ENCODE measurements at places on chromosomes 16 and 17.

DNA sequence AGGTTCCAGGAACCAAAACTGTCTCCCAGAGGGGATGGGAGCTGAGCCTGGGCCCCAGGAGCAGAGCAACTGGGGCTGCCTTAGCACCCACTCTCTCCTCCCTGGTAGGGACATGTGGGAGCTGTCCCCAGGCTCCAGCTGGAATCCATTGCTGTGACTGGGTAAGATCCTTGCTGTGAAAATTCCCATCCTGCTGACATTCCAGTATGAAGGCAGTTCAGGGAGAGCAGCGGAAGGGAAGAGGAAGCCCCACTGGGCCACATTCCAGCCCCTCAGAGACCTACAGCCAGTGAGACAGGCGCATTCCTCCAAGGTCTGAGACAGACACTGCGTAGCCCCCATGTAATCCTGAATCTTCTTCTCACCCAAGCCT lies 24.2 kb downstream of the MYO18A start:
- no peak for DNase-seq

GRCh38 chr17:19017804-19018599 lies 13.4 kb upstream of the FAM83G start:
- no peak for DNase-seq

DNA sequence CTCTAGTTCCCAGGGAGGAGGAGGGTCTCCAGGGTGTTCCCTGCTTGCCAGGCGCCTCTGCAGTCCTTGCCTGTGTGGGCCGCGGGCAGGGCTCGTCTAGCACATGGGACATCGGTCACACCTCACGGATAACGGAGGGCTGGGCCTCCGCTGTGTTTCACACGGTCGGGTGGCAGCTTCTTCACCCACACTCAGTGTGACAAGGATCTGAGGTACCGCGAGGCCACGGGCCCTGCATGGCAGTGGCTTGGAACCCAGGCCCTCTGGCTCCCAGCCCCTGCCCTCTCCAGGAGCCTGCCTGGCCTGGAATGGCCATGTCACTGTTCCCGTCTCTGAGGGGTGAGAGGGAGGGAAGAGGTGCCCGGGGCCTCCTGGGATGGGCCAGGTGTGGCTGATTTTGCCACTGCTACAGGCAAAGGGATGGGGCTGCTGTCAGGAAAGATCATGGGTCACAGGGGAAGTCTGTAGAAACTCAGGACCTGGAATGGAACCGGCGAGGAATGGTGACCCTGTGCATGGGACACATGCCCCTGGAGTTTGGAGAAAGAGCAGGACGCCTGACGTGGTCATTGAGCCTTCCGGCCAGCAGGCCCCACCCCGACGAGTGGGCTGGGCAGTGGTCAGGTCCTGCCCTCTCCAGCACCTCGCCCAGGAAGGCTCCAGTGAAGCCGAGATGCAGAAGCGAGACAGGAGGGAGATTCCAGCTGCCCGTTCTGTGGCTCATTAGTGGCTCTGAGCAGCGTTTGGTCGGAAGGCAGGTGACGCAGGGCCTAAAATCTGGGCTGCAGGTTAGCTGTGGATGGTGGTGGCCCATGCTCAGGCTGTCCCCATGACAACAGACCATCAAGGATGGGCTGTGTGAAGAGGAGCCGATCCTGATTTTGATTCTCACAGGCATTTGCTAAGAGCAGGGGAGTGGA lies 76.5 kb upstream of the GSE1 start:
- DNase-seq: no peak

GRCh38 chr17:80725517-80725916 lies 180.9 kb downstream of the RPTOR start:
- no peak for DNase-seq

DNA sequence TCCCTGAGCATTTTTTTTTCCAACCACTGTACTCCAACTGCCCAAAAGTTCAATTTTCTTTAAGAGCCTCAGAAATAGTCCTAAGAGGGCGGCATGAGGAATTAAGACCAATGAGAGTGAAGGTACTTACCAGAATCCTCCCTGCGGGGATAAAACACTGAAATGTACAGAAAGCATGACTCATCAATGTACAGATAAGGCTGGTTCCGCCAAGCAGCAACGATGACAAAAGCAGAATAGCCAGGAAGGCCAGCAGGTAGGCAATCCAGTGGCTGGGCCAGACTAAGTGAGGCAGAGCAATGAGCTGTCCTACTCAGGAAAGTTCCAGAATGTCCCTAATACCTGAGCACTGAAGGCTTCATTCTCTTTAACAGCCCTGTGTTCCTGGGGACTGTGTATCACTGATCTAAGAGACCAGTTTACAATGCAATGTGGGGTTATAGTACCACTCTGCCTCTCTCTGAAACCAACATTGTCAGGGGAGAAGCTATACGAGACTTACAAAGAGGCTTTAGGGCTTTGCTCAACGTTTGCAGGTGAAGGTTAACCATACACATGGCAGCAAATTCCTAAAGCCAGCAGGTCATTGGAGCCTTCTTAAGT lies 11.0 kb upstream of the GPR139 start:
- DNase-seq: no peak

DNA sequence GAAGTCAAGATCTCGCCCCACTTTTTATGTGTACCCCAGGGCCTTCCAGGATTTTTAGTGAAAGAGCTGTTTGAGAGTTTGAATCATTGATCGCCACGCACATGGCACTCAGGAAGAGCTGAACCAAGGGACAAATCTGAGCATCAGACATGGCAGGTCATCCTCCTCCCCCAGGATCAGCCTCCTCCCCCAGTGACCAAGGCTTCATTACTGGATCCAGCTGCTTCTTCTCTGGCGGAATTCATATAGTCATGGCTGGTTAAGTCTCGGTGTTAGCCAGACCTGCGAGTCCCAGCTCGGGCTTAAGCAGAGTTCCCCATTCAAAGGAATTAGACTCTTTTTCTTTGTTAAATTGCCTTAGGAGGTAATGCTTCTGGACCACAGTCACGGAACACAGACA lies 32.5 kb downstream of the CDRT4 start:
- DNase-seq: no peak

- no peak for DNase-seq
Observed at GRCh38 chr17:70810609-70811008, 641.3 kb downstream of the KCNJ2 start.

DNA sequence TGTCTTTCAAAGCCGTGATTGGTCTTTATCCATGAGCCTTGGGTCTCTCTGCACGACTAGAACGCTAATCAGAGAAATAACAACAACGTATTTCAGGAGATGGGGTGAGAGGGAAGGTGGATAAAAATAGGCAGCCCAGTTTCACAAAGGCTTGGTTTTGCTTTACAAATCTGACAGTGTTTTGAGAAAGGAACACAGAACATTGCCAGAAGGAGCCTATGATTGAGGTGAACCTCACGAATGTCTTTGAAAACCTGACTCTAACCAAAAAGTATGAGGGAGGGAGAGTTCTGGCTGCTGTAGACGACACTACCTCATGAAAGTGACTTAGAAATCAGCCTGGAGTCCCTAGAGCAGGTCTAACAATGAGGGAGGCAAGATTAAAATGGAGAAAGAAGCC lies 38.0 kb upstream of the NOL11 start:
- no peak for DNase-seq

DNA sequence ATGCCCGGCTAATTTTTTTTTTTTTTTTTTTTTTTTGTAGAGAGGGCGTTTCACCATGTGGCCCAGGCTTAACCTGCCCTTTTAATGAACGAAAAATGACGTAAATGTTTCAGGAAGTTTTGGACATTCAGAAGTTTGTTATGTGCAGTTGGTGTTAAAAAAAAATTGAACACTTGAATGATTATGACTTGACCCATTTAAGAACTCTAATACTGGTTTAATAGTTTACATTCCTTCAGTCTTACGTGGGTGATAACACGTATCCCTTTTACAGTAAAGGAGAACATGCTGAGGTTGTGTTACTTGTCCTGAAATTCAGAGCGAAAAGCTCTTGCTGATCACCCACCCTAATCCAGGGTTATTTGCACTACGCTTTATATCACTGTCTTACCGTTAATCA lies 1.7 kb downstream of the MLYCD start:
- no peak for DNase-seq

DNA sequence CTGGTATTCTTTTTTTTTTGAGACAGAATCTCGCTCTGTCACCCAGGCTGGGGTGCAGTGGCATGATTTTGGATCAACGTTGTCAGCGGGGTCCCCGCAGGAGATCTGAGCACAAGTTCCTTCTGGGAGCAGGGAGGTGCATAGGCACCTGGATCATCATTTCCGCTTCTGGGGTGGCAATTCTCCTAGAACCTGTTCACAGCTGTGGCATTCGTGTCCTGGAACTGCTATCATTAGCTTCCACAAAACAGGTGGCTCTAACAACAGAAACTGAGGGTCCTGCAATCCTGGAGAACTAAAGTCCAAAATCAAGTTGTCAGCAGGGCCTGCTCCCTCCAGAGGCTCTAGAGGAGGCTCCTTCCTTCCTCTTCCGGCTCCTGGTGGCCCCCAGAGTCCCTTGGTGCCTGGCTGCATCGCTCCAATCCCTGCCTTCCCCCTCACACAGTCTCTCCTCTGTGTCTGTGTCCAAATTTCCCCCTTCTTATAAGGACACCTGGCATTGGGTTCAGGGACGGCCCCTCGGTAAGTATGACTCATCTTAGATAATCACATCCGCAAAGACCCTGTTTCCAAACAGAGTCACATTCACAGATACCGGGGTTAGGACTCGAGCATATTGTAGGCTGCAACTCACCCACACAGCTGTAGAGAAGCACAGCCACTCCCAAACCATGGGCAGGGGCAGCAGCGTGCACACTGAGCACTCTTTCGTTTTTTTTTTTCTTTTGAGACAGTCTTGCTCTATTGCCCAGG lies 43.5 kb upstream of the KLHDC4 start:
- no peak for DNase-seq

- no peak for DNase-seq
Observed at GRCh38 chr17:57586742-57587141, 158.4 kb downstream of the CCDC182 start.

- no peak for DNase-seq
Observed at GRCh38 chr16:69100071-69100691, 5.3 kb upstream of the HAS3 start.

DNA sequence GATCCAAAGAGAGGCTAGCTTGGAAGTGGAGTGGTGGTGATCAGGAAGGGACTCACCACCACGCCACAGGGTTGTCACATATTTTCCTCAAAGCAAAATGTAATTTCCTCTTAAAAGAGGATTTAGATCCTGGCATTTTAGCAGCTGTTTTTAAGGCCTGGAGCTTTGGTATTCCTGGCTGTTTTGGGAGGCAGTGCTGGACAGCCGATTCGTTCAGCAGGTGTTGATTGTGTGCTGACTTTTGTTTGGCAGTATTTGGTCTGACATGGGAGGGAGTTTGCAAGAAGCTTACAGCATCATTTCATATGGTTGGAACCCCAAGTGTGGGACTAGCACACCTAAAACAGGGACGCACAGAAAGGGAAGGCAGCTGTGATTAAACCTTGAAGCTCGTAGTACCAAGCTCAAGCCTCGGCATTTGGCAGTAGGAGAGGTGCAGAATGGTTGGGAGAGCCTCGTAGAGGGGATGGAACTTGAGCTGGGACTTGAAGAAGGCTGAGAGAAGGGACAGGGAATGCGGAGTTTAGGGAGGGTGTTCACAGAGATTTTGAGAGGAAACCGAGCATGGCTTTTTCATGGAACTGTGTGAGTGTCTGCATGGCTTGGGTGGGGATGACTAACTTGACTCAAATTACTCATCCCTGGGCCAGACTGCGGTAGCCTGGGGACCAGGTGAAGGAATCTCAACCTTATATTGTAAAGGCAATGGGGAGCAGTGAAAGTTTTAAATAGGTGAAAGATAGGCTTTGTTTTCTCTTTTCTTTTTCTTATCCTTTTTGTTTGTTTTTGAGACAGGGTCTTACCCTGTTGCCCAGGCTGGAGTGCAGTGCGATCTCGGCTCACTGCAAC lies 52.3 kb downstream of the RPTOR start:
- DNase-seq: no peak

DNA sequence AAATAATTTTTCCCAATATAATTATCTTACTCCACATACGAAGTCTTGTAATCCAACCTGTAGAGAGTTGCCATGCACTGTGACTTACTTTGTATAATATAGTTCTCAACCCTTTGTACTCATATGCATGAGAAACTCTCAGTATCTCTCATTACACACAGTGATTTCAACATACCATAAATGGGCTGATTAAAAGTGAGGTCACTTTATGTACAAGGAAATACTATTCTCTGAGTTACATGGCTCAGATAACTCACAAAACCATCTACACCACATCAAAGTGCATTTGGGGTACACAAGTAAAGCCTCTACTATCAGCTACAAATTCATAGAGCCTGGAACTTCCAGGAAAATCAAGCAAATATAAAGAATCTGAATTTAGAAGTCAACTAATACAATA lies 27.9 kb downstream of the SLFN12 start:
- DNase-seq: no peak

DNA sequence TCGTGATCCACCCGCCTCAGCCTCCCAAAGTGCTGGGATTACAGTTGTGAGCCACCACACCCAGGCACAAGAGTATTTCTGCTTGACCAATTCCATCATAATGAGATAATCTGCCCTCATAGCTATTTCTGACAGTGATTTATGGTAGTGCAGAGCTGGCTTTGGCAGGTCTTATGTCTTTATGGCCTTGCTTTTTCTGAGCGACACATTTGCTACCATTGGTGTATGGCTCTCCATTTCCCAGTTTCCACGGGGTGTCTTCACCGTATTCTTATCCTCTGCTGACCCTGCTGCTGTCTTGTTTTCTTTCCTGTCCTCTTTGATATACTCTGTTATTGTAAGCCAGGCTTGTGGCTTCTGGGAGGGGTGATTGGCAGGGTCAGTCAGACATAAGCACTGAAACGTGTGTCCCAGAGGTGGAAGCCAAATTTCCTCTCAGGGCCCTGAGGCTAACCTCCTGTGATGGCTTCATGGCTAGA lies 161.1 kb upstream of the TBX2 start:
- no peak for DNase-seq

DNA sequence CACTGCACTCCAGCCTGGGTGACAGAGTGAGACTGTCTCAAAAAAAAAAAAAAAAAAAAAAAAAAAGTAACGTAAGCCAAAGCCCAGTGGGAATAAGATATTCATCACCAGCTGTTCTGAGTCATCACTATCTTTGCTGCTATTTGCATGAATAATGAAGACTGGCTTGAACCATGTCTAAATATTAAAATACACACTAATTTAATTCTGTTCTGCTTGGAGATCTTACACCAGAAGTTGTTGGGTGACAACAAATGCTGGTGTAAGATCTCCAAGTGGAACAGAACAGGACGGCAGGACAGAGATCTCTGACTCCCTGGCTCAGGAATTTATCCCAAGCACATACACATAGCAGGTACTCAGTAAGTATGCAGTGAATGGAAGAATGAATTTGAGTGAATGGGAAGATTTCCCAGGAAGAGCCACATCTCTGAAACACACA lies 19.6 kb downstream of the DNAH17 start:
- DNase-seq: no peak

DNA sequence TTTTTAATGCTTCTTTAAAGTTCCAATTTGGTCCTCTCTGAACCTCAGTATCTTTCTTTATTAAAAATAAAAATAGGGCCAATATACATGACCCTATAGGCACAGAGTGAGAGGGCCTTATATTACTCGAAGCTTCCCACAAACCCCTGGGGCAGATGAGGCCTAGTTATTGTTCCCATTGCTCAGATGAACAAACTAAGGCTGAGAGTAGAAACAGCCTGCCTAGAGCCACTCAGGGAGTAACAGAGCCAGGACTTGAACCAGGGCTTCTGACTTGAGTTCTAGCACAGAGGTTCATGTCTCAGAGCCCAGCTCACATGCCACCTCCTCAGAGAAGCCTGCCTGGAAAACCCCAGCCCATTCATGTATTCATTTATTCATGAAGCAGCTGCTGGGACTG lies 7.7 kb downstream of the BCL7C start:
- no peak for DNase-seq

GRCh38 chr17:5380491-5381135 lies 38.8 kb downstream of the NUP88 start:
- no peak for DNase-seq

All from NCI-H1417 treated with DMSO at 0.1 percent for 48 hours (cell line).